ENCODE measurements at places on chromosomes 13 and 19. TPM values are rescaled to one million over a fixed set of nuclear protein-coding genes. Genes with fewer than 3 reads are reported as not detected.
A peak's percentile ranks its signal among the peaks of the same experiment; 100 is the strongest.

- no peaks in the 10 kb centered on the region for H3K36me3 ChIP-seq
- peak; percentile 89 for DNase-seq
- peaks cover 16% of the 10 kb centered on the region for H3K4me1 ChIP-seq
- H3K4me3 ChIP-seq = peak overlapping the region; percentile 42
- no peak overlapping the region for H3K27ac ChIP-seq
Measured at GRCh38 chr19:53945441-53945840, 17.3 kb upstream of the CACNG8 start.

WDR88 gene
- total RNA-seq = not detected

GRCh38 chr19:54517483-54517882 lies 14.9 kb downstream of the LAIR2 start:
- peak; percentile 78 for DNase-seq
- no peaks in the 10 kb centered on the region for H3K36me3 ChIP-seq
- H3K27me3 ChIP-seq = no peaks in the 10 kb centered on the region

ZFP36 gene
- total RNA-seq = 10.6 TPM

NFIX gene
- 1.2 TPM for total RNA-seq

- H3K27me3 ChIP-seq = peaks cover 2% of the 10 kb centered on the region
- H3K4me3 ChIP-seq = peak overlapping the region; percentile 78
- peaks cover 6% of the 10 kb centered on the region for H3K36me3 ChIP-seq
- H3K27ac ChIP-seq = peak overlapping the region; percentile 73
- DNase-seq = no peak
Measured at GRCh38 chr13:51225029-51225428, 2.8 kb downstream of the FAM124A start.

DNA sequence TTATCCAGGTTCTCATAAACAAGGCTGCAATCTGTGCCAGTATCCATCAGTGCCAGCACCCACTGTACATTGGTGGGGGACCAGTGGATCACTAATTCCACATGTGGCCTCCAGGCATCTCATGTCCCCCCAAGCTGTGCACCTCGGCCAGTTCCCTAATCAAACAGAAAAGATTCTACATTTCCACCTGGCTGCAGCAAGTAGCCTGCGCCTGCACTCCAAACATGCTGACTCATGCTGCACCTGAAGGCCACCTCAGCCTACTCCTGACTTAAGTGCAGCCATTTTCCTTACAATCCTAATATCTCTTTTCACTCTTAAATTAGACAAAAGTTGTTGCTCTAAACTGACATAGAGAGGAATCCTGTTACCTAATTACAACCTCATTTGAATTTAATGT lies 729.4 kb upstream of the MIR17HG start:
- H3K36me3 ChIP-seq = peaks cover 3% of the 10 kb centered on the region
- peak; percentile 33 for DNase-seq
- no peak overlapping the region for H3K27ac ChIP-seq
- no peaks in the 10 kb centered on the region for H3K4me1 ChIP-seq
- no peaks in the 10 kb centered on the region for H3K27me3 ChIP-seq

DNA sequence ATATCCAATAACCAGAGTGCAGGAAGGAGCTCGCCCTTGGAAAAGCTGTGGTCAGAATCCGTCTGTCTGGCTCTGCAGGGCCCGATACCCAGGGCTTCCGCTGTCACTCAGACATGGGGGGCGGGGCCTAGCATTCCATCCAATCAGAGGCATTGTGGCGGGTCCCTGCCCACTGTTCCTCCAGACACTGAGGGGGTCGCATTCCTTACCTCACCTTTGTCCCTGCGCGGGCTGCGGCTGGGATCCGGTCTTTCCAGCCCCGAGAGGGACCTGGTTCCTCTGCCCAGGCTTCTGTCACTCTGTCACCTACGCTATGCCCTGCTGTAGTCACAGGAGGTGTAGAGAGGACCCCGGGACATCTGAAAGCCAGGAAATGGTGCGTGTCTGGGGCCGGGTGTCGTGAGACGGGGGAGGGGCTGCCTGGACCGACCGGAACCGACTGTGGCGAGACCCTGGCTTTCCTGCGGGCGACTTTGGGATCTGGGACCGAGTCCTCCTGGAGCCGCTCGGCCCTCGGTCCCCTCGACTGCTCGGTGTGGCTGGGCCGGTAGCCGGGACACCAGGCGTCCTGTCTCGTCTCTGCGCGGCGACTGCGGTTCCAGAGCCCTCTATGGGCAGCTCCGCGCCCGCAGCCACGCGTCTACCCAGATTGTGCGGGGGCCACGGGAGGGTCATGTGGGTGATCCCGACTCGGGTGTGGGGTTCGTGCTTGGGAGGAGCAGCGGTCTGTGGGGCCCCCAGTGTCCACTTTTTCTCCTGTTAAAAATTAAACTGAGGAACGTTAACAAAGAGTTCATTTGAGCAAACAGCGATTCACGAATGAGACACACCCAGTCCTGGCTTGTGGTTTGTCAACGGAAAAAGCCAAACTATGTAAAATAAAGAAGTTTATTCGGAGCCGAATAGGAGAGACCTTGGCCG lies at the start of gene ZNF69:
ZNF69 (plus strand) TSS at position 172 of the 921 bp plus-strand sequence; CDS start at position 314, 142 bp downstream.
- H3K27me3 ChIP-seq = no peaks in the 10 kb centered on the region
- H3K4me3 ChIP-seq = peak within 1 kb of the TSS; percentile 71
- peaks cover 3% of the 10 kb centered on the region for H3K36me3 ChIP-seq
- peak; percentile 98 for DNase-seq
- peaks cover 30% of the 10 kb centered on the region for H3K4me1 ChIP-seq

- no peaks in the 10 kb centered on the region for H3K27me3 ChIP-seq
- no peak for DNase-seq
- H3K27ac ChIP-seq = no peak overlapping the region
- H3K36me3 ChIP-seq = no peaks in the 10 kb centered on the region
- no peaks in the 10 kb centered on the region for H3K4me1 ChIP-seq
Measured at GRCh38 chr13:62997696-62998095, 1582.0 kb upstream of the PCDH20 start.

UQCRFS1 gene
- 49.4 TPM for total RNA-seq

TSKS gene
- not detected for total RNA-seq

KCNK6 gene
- total RNA-seq = 14.6 TPM

AMH gene
- total RNA-seq = 2.6 TPM

- peak overlapping the region; percentile 92 for H3K4me3 ChIP-seq
- no peak overlapping the region for H3K27ac ChIP-seq
- DNase-seq = no peak
- H3K27me3 ChIP-seq = no peaks in the 10 kb centered on the region
- no peaks in the 10 kb centered on the region for H3K36me3 ChIP-seq
- peaks cover 31% of the 10 kb centered on the region for H3K4me1 ChIP-seq
Measured at GRCh38 chr13:79407349-79407979, 1.4 kb upstream of the RBM26 start.

DNA sequence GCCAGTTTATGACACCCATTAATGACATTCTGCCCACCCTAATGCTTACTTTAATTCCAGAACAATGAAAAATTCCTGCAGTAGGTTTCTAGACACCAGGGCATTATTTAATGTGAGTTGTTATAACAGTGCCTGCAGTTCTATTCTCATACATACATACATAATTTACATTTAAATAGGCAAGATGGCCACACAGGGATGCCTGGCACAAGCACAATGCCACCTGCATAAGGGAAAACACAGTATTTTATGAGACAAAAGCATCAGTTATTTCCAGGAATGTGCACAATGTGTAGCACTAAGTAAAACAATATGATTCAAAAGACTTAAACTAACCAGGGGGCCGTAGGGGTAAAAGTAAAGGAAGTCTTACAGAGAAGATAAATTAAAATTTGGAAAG lies 243.9 kb upstream of the SPRY2 start:
- no peak overlapping the region for H3K4me3 ChIP-seq
- H3K36me3 ChIP-seq = no peaks in the 10 kb centered on the region
- no peaks in the 10 kb centered on the region for H3K27me3 ChIP-seq
- peak; percentile 17 for DNase-seq
- H3K4me1 ChIP-seq = peaks cover 15% of the 10 kb centered on the region

DNA sequence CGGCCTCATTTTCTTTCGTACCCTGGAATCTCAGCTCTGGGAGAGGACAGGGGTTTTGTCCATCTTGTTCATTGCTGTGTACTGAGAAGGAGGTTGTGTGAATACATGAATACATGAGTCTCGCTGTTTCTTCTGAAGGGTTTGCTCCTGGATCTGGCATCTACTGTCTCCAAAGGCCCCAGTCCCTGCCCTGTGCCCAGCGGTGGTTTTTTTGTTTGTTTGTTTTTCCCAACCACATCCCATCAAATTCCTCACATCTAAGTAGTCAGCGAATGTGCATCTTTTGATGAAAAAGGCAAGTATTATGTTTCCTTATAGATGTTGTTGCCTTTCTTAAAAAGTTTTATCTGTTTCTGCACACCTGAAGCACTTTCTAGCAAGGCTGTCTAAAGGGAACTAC lies 12.5 kb downstream of the DCAF15 start:
- no peak for DNase-seq
- no peaks in the 10 kb centered on the region for H3K36me3 ChIP-seq
- no peak overlapping the region for H3K4me3 ChIP-seq
- H3K4me1 ChIP-seq = no peaks in the 10 kb centered on the region
- H3K27me3 ChIP-seq = peaks cover 11% of the 10 kb centered on the region

ZNF816 gene
- 17.0 TPM for total RNA-seq

INAFM1 gene
- total RNA-seq = 2.9 TPM

- H3K4me1 ChIP-seq = peaks cover 7% of the 10 kb centered on the region
- peak; percentile 88 for DNase-seq
- H3K4me3 ChIP-seq = peak within 1 kb of the TSS; percentile 98
- peaks cover 16% of the 10 kb centered on the region for H3K36me3 ChIP-seq
- H3K27me3 ChIP-seq = no peaks in the 10 kb centered on the region
Measured at GRCh38 chr19:47778049-47778953, at the start of gene SELENOW. TSS of gene SELENOW (plus strand) at chr19:47778703. CDS start at chr19:47778786, 83 bp downstream.

DNA sequence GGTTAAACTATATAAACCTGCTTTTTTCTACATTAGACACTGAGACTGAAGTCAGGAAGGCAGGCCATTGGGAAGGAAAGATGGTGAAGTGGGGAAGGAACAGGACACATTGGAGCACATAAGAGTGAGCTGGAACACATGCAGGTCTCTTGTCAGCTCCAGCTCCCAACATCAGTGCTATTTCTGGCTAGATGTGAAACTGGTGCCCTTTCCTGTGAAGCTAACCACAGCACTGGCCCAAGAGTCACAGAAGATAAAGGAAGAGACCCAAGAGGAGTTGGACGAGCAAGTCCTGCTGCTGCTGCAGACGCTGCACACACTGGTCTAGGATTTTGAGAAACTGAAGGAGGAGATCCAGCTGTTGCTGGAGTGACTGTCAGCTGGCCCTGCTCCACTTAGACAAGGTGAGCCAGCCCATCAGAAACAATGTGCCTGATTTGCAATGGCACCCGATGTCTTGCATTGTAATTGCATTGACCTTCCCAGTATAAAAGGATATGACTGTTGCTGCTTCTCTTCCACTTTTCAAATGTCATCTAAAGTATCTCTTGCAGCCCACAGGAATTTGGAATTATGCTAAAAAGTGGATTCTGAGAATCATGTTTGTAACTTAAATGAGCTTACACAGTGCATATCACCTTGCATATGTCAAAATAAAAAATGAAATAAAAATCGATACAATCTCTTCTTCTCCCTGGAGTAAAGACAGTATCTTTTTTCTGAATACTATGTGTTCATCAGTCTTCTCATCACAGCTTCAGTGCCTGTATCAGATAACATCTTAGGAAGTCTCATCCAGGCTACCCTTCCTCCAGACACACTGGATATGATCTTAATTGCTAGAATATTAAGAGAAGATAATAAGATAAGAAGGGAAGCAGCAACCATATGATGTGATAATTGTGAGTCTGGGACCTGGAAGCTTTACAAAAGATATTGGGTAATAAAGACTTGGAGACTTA lies 230.7 kb upstream of the SPRY2 start:
- H3K4me1 ChIP-seq = peaks cover 3% of the 10 kb centered on the region
- no peaks in the 10 kb centered on the region for H3K27me3 ChIP-seq
- no peak for DNase-seq
- H3K27ac ChIP-seq = no peak overlapping the region
- no peak overlapping the region for H3K4me3 ChIP-seq

GRCh38 chr19:32387701-32388392 lies 17.7 kb upstream of the DPY19L3 start:
- H3K4me1 ChIP-seq = no peaks in the 10 kb centered on the region
- no peak for DNase-seq
- H3K36me3 ChIP-seq = peaks cover 8% of the 10 kb centered on the region
- H3K4me3 ChIP-seq = no peak overlapping the region
- H3K27me3 ChIP-seq = no peaks in the 10 kb centered on the region

GRCh38 chr19:13209484-13210338 lies 59.5 kb downstream of the IER2 start:
- H3K27me3 ChIP-seq = no peaks in the 10 kb centered on the region
- peaks cover 7% of the 10 kb centered on the region for H3K4me1 ChIP-seq
- H3K36me3 ChIP-seq = no peaks in the 10 kb centered on the region
- no peak overlapping the region for H3K27ac ChIP-seq
- peak; percentile 56 for DNase-seq

KLK11 gene
- not detected for total RNA-seq

CGB8 gene
- not detected for total RNA-seq

F10 gene
- total RNA-seq = 0.76 TPM

DNA sequence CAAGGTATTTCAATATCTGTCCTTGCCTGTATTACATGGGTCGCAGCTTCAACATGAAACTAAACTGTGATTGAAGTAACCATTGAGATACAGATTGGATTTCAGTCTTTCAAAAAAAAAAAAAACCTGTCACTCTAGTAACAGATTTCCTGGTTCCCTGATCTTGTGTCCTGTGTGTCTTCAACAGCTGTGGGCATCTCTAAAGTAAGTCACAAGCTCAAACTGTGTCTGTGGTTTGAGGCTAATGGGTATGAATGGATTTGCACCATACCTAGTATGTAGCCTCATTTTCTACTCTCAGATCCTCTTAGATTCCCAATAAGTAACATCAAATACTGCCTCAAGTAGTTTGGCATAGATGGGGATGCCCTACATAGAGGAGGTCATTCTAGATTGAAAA lies 300.1 kb downstream of the COG6 start:
- no peak overlapping the region for H3K4me3 ChIP-seq
- no peak for DNase-seq
- H3K36me3 ChIP-seq = no peaks in the 10 kb centered on the region
- H3K27ac ChIP-seq = no peak overlapping the region
- H3K27me3 ChIP-seq = no peaks in the 10 kb centered on the region

GRCh38 chr19:55115446-55116065 lies 1.9 kb downstream of the PPP1R12C start:
- DNase-seq = no peak
- no peak overlapping the region for H3K27ac ChIP-seq
- peak overlapping the region; percentile 91 for H3K4me3 ChIP-seq
- no peaks in the 10 kb centered on the region for H3K27me3 ChIP-seq
